WTC11 (cell line): ENCODE measurements at places on chromosomes 3 and 15.

DNA sequence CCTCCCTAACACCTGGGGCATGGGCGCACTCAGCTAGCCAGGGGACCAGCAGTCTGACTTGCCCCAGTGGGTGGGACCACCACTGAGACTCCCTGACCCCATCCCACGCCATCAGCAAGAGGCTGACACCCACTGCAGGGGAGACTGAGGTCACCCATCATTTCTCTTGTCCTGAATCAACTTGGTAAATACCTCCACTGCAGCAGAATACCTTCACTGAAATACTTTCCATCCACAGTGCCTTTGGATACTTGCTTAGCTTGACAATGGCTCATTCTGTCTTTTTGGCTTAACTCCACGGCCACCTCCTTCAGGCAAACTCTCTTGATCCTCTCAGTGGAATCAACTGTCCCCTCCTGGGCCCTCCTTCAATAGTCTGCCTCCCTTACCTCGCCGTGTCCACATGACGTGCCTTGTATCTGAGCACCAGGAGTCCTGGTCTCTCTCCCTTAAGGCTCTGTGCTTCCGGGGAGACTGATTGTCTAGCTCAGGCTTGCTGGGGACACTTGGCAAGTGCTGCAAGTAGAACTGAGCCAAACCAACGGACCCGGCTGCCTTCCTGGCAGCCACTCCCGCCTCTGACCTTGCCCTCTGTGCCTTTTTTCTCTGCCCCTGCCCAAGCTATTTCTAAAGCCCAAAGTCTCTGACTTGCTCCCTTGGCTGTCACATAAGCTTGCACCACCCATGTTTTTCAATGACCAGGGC, 119.1 kb downstream of the ADCY5 start:
- H3K27me3 ChIP-seq = no peaks in the 10 kb centered on the region
- no peaks in the 10 kb centered on the region for H3K36me3 ChIP-seq
- H3K4me3 ChIP-seq = no peak overlapping the region
- H3K4me1 ChIP-seq = peaks cover 20% of the 10 kb centered on the region
- DNase-seq = no peak

- H3K36me3 ChIP-seq = no peaks in the 10 kb centered on the region
- peaks cover 3% of the 10 kb centered on the region; the same call in 1 of the 2 replicates for H3K27me3 ChIP-seq
- H3K4me3 ChIP-seq = no peak overlapping the region
- 0 out of 2 replicates have a peak, but pooled peaks cover 6% of the 10 kb centered on the region for H3K4me1 ChIP-seq
These were observed 57.8 kb downstream of the WNT7A start for GRCh38 chr3:13822042-13822441.

DNA sequence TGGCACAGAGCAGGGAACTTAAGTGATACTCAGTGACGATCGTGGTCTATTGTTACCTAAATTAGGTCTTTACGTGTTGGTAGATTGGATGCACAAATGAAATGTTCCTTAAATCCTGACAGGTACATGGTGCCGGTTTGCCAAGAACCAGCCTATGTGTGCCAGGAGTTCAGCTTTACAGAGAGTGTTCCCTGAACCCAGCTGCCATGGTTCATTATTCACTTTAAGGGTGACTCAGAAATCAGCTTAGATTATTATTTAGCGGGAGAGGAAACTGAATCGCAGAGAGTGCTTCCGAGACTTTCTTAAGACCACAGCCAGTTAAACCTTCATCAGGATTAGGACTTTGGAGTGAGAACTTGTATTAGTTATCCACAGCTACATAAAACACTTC, 21.5 kb downstream of the FAM43A start:
- no peaks in the 10 kb centered on the region for H3K27me3 ChIP-seq
- no peak for DNase-seq
- H3K4me1 ChIP-seq = peaks cover 19% of the 10 kb centered on the region

DNA sequence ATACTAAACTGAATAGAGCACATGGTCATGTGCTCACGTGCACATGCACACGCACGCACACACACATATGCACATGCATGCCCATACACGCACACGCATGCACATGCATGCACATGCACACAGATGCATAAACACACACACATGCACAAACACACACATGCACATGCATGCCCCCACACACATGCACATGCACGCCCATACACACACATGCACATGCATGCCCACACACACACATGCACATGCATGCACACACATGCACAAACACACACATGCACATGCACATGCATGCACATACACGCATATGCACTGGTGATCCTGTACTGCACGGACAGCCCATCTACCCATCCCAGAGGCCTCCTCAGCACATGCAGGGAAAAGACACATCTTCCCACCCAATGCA, 426.6 kb downstream of the OCA2 start:
- H3K4me3 ChIP-seq = no peak overlapping the region
- no peak for DNase-seq
- H3K27ac ChIP-seq = no peak overlapping the region
- H3K27me3 ChIP-seq = no peaks in the 10 kb centered on the region
- peaks cover 14% of the 10 kb centered on the region for H3K4me1 ChIP-seq
- H3K36me3 ChIP-seq = no peaks in the 10 kb centered on the region

- H3K4me1 ChIP-seq = no peaks in the 10 kb centered on the region
- DNase-seq = no peak
- peaks cover 16% of the 10 kb centered on the region for H3K36me3 ChIP-seq
- H3K27me3 ChIP-seq = no peaks in the 10 kb centered on the region
These were observed 49.1 kb downstream of the ZDHHC3 start for GRCh38 chr3:44926921-44927320.

DNA sequence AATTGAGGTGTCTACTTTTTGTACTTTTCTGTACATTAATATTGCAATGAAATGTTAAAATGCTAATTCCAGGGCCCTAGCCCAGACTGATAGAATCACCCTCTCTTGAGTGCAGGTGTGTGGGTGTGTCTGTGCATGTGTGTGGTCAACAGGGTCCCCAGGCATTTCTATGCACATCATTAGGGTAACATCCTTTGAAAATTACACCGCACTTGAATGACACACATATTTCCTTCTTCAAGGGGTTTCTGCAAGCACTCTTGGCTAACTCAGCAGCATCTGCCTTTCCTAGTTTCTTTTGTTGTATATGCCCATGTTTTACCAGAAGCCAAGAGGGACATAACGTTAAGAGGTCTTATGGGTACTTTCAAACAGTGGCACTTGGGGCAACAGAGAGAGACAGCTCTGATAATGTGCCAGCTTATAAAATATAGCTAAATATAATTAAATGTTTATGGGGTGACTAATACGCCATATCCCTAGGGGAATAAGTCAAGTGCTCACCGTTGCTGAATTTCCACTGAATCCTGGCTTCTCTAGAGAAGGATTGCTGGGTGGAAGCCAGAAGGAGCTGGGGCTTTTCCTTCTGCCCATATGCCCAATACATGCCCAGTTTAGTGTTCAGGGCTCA, 54.5 kb upstream of the LRIG1 start:
- peaks cover 31% of the 10 kb centered on the region for H3K4me1 ChIP-seq
- H3K27ac ChIP-seq = no peak overlapping the region
- H3K36me3 ChIP-seq = peaks cover 19% of the 10 kb centered on the region
- H3K27me3 ChIP-seq = peaks cover 5% of the 10 kb centered on the region
